ENCODE measurements at places on chromosomes 6 and 20. TPM values are rescaled to one million over a fixed set of nuclear protein-coding genes. Genes with fewer than 3 reads are reported as not detected.

DNA sequence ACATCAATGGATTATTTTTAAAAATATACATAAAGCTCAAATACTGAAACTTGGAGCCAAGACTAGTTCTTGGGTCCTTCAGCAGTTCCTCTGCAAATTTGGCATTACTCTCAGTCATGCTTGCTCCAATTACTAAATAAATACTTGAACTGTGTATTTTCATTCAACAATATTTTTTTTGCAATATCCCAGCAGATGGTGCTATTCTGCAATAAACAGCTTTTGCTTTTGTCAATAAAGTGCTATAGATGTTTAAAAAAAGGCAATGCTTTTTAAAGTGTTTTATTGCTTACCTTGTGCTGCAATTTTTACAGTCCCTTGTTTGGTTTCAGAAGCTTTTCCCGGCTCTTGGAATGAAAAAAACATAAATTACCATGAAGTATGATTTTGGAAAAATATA lies 243.4 kb downstream of the TRDN start:
- no peak for DNase-seq

The C2 gene
- total RNA-seq, result 0.26 TPM

The SAPCD1 gene
- total RNA-seq, result 5.9 TPM

The CGA gene
- total RNA-seq, result not detected

- DNase-seq, result peak; percentile 46
Measured at GRCh38 chr6:167995731-167996151, 1.7 kb upstream of the KIF25 start.

DNA sequence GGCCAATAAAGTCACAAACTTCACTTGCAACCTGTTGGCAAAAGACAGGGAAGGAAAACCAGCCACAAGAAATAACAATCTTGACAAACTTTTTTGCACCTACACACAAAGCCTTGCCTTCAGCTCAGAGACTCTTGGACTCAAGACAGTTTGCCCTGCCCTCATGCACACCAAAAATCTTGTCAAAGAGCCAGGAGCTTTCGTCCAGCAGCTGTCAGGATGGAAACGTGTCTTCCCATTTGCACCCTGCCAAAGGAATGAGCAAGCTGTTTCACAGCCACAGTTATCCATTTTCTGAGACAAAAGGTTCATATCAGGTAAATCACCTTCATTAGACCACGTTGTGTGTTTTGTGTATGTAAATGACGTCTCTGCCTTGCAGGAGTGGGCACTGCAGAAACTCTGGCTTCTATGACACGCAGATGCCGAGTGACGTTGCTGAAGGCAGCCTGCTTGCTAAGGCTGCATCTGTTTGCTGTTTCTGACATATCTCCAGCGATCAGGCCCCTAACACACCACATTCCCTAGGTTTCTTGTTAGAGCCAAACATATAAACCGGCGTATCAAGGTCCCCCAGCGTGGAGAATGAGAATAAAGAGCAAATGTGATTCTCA lies 193.4 kb downstream of the SYNDIG1 start:
- DNase-seq, result no peak

DNA sequence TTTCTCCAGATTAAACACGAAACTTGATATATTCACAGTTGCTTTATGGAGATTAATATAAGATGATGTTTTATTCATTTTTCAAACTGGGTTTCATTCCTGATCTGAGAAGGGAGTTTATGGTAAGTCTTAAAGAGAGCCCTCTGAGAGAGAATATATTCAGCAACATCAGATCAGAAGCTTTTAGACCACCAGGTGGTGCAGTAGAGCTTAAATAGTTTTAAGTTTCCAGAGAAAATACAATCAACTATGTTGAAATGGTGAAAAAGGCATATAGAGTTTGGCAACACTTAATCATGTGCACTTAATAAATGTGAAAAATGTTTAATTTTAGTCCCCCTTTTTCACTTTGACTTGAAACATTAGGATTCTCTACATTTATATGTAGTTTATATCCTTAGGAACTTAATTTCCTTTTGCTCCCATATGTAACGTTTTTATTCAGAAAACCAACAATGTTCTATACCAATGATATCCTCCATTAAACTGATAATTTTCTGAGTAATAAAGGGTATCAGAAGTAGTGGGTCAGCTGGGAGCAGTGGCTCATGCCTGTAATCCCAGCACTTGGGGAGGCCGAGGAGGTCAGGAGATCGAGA lies 86.4 kb upstream of the CLDN20 start:
- DNase-seq, result no peak

GRCh38 chr6:111604259-111605099 lies 1.2 kb downstream of the TRAF3IP2 start:
- peak; percentile 58 for DNase-seq

The SLA2 gene
- total RNA-seq, result not detected

- DNase-seq, result no peak
Measured at GRCh38 chr6:111870742-111871064, 2.5 kb downstream of the FYN start.

GRCh38 chr20:48215536-48215935 lies 430.3 kb upstream of the SULF2 start:
- DNase-seq, result no peak

- no peak for DNase-seq
Measured at GRCh38 chr6:74925683-74926082, 280.2 kb downstream of the COL12A1 start.

The HECA gene
- 8.9 TPM for total RNA-seq

GRCh38 chr20:13183005-13183404 lies 38.1 kb upstream of the ISM1 start:
- DNase-seq, result no peak

The TCP11 gene
- not detected for total RNA-seq

GRCh38 chr20:11401988-11402387 lies 515.7 kb upstream of the BTBD3 start:
- DNase-seq, result no peak

DNA sequence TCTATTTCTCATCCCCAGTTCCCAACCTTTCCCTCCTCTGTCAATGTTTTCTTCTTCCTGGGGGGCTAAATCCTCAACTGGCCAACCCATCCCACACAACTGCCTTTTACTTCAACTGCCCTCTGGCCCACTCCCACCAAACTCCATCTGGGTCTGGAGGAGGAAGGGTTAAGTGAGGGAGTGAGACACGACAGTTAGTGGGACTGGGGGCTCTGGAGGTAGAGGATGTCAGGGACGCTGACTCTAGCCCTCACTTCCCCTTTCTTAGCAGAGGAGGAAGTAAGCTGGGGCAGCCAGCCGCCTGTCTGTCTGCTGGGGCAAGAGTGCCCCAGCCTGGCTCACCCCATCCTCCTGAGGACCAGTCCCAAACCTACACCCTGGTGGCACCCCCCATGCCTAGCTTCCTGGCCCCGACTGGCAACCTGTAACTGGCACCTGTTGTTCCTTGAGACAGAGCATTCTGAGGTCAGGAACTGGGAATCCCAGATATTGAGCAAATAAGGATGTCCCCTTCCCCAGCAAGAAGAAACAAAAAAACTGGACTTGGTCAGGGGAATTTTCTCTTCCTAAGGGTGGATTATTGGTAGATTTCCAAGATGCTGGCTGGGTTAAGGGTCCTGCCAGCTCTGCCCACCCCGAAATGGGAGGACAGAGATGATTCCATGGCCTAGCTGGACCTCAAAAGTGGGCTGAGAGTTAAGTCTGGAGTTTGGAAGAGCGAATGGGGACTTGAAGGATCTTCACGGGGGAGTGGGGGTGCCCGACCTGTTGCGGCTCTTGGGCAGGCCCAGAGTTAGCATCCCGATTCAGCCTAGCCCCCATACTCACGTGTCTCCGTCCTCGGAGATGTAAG lies 971 bp downstream of the NFKBIE start:
- DNase-seq, result no peak

GRCh38 chr20:33097001-33097400 lies 17.6 kb downstream of the BPIFB4 start:
- no peak for DNase-seq

- no peak for DNase-seq
Measured at GRCh38 chr6:36598326-36598725, 4.2 kb downstream of the SRSF3 start.

The ANKEF1 gene
- total RNA-seq, result 10.0 TPM

DNA sequence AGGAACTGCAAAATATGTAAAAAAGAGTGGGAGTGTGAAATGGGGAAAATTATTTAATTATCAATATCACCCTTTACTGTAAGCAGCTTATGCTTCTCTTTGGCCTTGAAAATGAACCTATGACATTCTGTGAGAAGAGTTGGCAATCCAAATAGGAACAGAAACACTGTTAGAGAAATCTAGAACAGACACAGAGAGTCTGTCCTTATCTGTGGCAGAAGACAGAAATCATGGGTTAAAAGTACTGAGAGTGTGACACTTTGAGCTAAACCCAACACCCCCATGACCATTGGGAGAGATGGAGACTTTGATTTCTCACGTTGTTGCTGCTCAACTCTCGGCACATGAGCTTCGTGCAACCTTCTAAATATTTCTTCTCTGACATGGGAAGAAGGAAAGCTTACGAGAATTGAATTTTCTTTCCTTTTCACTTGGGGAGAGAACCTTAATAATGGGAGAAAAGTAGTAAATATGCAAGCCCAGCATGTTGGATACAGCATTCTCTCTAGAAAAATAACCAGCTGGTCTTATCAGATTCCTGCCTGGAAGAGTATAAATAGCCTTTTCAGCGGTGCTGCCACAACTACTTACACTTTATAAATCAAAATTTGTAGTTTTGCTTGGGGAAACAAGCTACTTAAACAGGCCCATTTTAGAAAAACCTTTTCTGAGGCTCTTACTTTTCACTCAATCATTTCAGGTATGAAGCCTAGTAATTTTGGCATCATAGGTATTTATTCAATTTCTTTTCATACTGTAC lies 49.4 kb upstream of the NOX3 start:
- no peak for DNase-seq

DNA sequence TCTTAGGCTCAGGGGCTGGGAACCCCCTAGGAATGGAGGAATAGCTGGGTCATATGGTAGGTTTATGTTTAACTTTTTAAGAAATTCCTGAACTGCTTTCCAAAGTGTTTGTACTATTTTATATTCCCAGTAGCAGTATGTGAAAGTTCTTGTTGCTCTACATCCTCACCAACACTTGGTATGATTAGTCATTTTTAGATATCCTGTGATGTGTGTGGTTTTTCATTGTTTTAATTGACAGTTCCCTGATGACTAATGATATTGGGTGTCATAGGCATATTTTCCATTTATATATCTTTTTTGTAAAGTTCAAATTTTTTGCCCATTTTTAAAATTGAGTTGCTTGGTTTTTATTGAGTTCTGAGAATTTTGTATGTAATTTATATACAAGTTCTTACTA lies 72.3 kb downstream of the SLC16A10 start:
- no peak for DNase-seq

The ZNF341 gene
- 6.4 TPM for total RNA-seq

DNA sequence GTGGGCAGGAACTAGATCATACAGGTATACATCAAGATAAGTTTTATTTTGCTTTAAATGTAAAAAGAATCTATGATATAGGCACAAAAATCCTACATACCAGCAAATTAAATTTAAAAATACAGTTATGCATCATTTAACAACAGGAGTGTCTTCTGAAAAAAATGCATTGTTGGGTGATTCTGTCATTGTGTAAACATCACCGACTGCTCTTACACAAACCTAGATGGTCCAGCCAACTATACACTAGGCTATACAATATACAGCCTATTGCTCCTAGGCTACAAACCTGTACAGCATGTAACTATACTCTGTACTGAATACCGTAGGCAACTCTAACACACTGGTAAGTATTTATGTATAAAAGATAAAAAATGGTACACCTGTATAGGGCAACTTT lies 139.4 kb downstream of the RNGTT start:
- DNase-seq, result no peak

Data from H1 (cell line).